ENCODE measurements at places on chromosomes 16 and 17.

GRCh38 chr16:54418903-54419302, 132.3 kb upstream of the IRX3 start:
- DNase-seq: no peak

GRCh38 chr16:28260193-28260592, 32.1 kb upstream of the SBK1 start:
- no peak for DNase-seq

GRCh38 chr16:28149011-28149888, 62.5 kb downstream of the XPO6 start:
- DNase-seq: no peak

GRCh38 chr16:19589771-19590302, 34.3 kb downstream of the VPS35L start:
- peak; percentile 63 for DNase-seq

DNA sequence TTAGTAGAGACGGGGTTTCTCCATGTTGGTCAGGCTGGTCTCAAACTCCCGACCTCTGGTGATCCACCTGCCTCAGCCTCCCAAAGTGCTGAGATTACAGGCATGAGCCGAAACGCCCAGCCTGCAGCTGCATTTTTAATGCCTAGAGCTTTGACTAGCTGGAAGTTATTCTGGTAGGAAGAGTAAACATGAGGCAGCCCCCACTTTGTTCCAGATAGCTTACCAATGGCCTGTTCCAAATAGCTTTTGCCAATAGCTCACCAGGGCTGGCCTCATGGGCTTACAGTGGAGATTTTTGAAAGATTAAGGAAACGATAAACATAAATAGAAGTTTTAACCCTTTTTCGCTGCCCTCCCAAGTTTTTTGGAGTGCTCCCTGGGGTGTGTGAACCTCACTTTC, 9.8 kb downstream of the TRPV2 start:
- DNase-seq: no peak

- DNase-seq: no peak
These were observed 17.3 kb upstream of the HEXD start for GRCh38 chr17:82400830-82401229.

DNA sequence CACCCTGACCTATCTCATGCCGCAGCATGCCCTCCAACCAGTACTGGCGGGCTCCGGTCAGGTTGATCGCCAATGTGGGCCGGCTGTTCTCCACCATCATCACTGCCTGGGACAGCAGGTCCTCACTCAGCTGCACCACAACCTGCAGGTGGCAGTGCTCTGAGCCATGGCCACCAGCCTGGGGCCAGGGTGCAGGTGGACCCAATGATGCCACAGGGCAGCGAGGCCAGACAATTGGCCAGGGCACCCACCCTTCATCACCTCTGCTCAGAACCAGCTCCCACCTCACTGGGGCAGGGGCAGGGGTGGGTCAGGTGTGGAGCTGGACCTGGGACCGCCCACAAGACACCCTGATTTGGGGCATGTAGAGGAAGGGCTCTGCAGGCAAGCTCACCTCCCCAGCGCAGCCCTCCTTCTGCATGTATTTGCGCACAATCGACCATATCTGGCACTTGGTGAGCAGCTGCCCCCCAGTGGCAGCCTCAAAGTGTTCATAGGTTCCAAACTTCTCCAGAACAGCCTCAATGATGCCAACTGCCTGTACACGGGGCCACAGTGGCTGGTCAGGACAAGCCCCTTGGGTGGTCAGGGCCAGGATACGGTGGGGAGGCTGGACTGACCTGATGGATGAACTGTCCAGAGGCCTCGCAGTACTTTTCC, 4.2 kb downstream of the MATCAP1 start:
- no peak for DNase-seq

- DNase-seq: no peak
These were observed 1.4 kb downstream of the AOC3 start for GRCh38 chr17:42852351-42852750.

- peak; percentile 33 for DNase-seq
These were observed 14.9 kb downstream of the ADGRG1 start for GRCh38 chr16:57643147-57643874.

DNA sequence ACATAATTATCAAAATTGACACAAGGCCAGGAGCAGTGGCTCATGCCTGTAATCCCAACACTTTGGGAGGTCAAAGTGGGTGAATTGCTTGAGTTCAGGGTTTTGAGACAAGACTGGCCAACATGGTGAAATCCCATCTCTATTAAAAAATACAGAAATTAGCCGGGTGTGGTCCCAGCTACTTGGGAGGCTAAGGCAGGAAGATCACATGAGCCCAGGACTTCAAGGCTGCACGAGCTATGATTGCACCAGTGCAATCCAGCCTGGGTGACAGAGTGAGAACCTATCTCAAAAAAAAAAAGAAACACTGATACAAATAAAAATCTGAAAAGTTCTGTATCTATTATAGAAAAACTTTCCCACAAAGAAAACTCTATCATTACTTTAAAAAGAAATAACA, 15.5 kb downstream of the MYH10 start:
- no peak for DNase-seq

GRCh38 chr16:85561248-85562092, 51.7 kb upstream of the GSE1 start:
- no peak for DNase-seq

DNA sequence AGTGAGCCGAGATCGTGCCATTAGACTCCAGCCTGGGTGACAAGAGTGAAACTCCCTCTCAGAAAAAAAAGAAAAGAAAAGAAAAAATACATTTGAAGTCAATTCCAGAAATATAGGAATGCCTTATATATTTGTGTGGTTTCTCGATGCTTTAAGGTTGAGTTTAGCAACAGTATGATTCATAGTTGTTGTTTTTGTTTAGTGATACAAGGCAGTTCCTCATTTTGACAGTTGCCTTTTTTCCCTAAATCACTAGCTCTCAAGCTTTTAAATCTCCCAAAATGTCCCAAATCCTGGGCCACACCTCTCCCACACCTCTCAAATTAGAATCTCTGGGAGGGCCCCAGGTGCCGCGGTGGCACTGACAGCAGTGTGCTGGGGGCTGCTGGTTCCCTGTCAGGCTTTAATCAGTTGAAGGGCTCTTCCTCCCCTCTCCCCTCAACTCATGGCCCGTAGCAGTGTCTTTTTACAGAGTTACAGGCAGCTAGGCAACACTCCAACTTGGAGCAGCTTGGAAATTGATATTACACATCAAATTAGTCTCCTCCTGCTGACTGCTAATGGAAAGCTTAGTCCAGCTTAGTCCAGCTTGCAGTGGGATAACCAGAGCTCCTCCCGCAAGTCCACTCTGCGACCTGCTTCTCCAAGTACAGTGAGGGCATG, 58.4 kb downstream of the EPN2 start:
- DNase-seq: no peak

DNA sequence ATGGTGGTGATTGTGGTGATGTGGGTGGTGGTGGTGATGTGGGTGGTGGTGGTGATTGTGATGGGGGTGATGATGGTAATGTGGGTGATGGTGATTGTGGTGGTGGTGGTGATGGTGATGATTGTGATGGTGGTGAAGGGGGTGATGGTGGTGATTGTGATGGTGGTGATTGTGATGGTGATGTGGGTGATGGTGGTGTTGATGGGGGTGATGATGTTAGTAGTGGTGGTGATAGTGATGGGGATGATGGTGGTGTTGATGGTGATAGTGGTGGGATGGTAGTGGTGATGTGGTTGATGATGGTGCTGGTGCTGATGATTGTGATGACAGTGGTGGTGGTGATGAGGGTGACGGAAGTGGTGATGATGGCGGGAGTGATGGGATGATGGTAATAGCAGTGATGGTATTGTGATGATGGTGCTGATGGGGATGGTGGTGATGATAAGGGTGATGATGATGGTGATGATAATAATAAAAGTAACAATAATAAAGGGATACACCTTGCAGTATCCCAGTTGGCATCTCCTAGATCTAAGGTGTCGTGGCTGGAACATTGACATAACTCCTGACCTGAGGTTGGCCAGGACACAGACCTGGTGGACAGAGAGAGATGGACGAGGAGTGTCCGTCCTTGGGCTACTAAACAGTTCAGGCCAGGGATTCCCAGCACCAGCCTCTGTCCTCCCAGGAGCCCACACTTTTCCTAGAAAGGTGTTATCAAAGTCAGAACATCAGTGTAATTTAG, 344.5 kb downstream of the SEC14L1 start:
- DNase-seq: no peak

- DNase-seq: no peak
These were observed 2.5 kb downstream of the C1QTNF8 start for GRCh38 chr16:1093284-1094123.

- DNase-seq: no peak
These were observed 6.3 kb downstream of the ZNF689 start for GRCh38 chr16:30603945-30604315.

DNA sequence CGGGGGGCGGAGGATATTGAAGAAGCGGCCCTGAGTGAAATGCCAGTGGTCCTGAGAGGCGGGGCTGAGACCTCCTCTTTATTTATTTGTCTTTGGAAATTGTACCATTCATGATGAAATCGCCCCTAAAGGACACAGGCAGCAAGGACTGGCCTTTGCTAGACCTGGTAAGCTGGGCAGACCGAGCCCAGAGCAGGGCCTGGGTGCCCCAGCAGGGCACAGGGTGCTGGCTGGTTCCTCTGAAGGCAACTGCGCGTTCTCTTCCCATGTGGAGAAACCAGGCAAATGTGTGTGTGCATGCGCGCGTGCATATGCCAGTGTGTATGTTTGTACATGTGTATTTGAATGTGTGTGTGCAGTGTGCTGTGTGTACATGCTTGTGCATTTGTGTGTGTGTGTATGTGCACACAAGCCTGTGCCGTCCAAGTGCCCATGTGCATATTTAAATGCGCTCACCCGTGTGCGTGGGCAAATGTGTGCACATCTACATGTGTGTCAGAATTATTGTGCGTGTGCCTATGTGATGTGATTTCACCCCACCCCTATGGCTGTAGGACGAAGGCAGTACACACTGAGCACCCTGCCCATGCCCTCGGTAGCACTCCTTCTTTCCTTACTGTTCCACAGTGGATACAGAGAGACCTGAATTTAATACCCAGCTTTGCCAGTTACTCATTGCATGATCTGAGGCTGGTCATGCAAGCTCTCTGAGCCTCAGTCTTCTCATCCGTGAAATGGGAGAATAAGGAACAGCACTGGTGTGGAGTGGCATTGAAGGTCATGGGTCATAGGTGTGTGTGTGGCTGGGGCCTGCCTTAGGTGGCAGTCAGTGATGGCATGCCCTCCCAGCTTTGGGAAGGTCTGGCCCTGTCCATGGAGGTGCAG, 105.2 kb downstream of the CMIP start:
- DNase-seq: no peak

- DNase-seq: no peak
These were observed 27.4 kb downstream of the DRC3 start for GRCh38 chr17:18000030-18000408.

DNA sequence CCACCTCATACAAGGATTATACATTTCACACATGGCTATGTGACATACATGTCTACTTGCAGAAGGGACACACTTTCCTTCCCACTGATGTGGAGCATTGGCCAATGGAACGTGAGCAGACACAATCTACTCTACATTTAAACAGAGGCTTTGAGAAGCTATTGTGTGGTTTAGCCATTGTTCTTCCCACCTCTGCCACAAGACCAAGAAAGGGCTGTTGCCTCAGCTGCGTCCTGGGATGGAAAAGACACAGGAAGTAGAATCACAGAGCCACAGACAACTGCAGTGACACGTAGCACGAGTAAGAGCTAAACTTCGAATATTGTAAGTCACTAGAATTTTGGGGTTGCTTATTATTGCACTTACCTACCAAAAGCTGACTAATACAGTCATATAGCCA, 33.3 kb downstream of the PRKCB start:
- DNase-seq: no peak

GRCh38 chr17:43616029-43616351, 45.7 kb downstream of the MEOX1 start:
- no peak for DNase-seq

GRCh38 chr16:54605536-54606066, 319.0 kb upstream of the IRX3 start:
- no peak for DNase-seq

- DNase-seq: no peak
These were observed at the start of gene CES4A for GRCh38 chr16:66988197-66988788. CES4A (plus strand) TSS chr16:66988589; CDS start chr16:66988773, 184 bp downstream.

GRCh38 chr17:80797741-80798594, 193.7 kb upstream of the CHMP6 start:
- DNase-seq: no peak

- DNase-seq: no peak
These were observed 6.7 kb upstream of the ABCA9 start for GRCh38 chr17:69067274-69068047.

DNA sequence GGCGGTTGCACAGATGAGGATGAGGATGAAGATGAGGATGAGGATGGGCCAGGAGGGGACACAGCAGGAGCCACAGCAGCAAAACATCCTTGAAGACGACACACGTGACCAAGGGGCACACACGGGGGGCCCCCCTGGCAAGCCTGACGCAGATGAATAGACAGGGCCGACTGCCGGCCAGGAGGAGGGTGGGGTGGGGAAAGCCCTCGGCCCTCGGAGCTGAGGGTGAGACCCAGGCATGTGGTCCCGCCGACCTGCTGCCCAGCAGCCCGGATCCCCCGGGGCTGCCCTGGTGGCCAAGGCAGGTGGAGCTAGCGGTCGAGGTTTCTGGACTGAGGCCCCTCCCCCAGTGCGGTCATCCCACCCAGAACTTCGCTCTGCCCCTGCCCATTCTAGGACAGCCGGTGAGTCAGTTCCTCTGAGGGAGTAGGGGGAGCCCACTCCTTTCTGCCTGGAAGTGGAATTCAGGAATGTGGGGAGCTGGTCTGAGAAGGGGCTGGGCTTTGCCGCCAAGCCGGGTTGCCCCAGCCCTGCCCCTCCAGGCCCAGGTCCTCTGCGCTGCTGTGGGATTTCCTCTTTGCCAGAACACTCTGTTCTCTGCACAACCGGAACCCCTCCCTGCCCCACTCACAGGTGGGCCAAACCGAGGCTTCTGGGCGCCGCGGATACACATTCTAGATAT, 9.9 kb downstream of the CYGB start:
- no peak for DNase-seq

- DNase-seq: peak; percentile 0
These were observed 62.2 kb downstream of the DHRS7C start for GRCh38 chr17:9729034-9729650.

GRCh38 chr17:45222289-45222995, 757 bp downstream of the FMNL1 start:
- no peak for DNase-seq

DNA sequence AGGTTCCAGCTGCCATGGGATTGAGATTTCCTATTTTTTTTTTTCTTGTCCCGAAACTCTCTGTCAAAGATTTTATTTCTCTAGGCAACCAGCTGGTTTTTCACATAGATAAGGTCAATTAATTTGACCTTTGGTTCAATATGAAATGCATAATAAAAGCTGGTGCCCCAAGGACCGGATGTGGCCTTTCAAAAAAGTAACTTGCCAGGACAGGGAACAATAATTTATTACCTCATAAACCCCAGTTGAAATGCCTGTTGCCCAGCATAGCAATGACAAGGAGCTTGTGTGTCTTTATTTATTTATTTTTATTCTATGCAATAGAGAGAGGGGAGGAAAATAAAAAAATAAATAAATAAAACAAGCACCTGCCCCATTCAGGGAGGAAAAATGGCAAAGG, 472.7 kb downstream of the KCNJ2 start:
- no peak for DNase-seq

- no peak for DNase-seq
These were observed 29.0 kb downstream of the HEXIM2 start for GRCh38 chr17:45190503-45191255.
